ENCODE measurements at places on chromosomes 2 and 18.

DNA sequence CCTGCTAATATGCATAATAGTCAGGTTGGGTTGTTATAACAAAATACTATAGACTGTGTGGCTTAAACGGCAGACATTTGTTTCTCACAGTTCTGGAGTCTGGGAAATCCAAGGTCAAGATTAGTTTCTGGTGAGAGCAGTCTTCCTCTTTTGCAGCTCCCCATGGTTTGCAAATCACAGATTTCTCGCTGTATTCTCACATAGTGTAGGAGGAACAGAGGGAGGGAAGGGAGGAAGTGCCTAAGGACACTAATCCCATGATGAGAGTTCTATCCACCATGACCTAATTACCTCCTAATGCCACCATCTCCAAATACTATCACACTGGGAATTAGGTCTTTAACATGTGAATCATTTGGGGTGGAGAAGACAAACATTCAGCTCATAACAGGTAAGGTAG, 20.1 kb upstream of the PTH2R start:
- no peak for DNase-seq

DNA sequence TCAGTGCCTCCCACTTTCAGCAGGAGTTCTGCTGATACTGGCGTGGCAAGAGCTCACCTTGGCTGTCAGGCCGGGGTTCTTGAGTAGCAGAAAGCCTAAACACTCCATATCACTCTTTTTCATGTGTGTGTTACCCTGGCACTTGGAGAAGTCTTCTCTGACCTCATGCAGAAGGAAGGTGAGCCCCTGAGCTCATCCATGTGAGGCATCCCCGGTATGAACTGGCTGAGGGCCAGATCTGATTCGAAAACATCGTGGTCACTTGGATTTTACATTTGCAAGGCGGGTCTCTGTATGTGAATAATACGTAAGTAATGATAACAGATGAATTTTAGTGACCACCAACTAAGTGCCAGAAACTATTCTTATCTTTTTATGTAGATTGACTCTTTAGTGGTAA, 93.6 kb downstream of the RAPGEF4 start:
- no peak for DNase-seq

DNA sequence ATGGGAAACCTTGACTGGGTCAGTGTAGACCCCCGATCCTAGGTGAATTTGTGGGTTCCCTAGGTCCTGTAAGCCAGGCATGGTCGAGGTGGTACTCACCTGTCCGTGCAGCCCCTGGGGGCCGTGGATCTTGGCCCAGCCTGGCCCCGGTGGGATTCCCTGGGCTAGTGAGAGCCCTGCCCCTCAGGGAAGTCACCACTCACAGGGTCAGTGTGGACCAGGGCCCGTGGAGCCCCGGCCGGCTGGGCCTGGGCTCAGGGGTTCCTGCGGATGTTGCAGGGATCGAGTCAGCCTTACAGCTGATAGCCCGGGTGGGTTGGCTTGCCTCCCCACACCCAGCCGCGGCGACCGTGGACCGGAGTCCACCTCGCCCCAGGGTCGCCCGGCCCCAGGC, 528 bp downstream of the ATG9A start:
- no peak for DNase-seq

GRCh38 chr2:95530734-95531133, 46.2 kb upstream of the TRIM43B start:
- no peak for DNase-seq

GRCh38 chr2:6008726-6009125, 316.5 kb downstream of the SOX11 start:
- DNase-seq, result no peak

DNA sequence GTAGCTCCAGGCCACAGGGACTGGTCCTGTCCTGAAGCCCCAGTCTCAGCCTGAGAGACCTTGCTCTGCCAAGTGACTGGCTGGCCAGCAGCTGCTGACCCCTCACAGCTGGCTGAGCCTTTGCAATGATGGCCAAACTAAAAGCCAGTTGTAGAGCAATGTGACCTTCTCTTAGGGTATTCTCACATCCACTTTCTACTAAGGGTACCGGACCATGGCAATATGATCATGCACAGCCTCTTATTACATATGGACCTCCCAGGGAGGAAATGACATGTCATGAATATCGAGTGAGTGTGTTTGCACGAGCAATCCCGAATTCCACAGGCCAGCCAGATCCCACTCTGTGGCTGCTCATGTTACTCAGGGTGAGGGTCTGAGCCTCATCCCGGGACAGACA, 213.9 kb downstream of the VAPA start:
- DNase-seq, result no peak

DNA sequence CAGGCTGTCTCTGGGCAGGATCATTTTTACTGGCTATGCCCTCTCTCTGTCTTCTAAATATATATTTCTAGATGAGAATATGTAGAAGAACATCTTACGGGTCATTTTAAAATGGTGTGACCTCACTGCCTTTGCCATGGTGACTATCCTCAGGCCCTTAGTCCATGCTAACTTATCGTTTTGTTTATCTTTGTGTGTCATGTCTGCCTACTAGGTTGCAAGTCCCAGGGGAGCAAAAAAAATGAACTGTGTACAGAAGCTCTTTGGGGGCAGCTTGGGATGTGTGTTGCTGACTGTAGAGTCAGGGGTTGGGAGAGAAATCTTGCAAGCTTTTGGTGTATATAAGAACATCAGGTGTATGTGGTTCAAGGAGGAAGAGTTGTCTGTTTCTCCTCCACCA, 11.0 kb downstream of the CPSF3 start:
- no peak for DNase-seq

DNA sequence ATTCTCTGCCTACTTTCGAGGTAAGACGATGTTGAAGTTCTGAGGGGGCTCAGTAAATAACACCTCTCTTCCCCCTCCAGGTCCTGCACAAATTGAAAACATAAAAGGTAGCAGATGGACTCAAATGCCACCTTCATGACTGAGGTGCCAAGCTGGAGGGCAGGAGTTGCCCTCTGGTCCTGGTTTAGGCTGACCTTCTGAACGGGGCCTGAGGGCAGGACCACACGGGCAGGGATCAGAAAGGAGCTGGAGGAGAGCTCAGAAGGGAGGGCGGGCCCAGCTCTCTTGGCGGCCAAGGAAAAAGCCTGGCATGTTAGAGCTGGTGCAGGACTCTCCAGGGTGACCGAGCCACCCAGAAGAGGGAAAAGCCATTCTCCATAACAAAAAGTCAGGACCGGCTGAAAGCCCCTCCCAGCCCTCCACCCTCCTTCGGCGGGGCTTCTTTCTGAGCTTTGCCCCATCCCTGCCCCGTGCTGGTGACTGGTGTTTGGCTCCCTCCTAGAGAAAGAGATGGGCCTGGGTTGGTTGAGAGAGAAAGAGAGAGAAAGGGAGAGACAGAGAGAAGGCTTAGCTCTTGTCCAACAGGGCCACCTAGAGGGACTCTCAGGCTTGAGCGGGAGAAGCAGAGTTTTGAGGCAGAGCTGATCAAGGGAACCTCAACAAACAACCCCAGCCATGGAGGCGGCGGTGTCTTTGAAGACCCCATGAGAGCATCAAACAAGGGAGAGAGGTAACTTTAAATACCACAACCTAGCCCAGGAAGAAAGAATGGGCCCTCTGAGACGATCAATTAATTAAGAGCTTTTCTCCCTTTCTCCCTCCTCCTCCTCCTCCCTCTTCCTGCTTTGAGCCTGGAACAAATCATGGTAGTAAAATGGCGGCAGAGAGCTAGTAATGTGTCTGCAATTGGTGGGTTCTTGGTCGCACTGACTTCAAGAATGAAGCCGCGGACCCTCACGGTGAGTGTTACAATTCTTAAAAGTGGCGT, 50.8 kb downstream of the WIPF1 start:
- DNase-seq, result no peak

DNA sequence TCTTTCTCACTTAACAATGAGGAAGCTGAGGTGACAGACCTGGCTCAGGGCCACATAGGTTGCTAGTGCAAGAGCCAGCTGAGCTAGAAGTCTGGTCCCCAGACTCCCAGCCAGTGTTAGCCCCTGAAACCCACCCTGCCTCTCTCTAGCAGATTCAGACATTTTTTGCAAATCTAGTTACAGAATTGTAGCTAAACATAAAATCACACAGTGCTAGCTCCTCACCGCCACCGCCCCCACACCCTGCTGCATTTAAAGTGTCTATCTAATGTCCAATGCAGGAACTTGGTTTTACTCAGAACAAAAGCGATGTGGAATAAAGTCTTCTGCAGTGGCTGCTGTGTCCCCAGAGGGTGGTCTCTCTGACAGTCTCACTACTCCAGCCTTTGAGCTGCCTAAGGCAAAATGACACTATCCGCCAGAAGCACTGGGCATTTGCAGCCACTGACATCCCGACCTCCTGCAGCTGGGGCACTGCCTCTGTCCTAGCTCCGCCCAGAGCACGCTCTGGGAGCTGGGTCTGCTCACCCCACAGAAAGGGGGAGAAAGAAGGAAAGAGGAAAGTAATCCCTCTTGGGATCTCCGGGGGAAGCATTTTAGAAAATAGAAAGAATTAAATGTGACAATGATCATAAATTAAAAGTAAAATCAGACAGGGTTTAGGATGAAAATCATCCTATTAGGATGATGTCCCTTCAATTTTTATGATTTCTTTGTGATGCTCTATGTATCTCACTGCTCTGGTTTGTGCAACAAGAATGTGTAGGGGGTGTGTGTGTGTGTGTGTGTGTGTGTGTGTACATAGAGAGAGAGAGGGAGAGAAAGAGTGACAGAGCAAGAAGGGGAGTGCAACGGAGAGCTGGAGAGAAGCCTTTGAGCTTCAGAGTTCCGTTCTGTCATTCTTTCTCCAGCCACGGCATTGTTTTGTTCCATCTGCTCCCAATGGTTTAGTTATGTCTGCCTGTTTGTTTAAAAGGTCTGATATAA, 50.5 kb upstream of the ST8SIA3 start:
- DNase-seq, result no peak

- DNase-seq, result no peak
Observed at GRCh38 chr2:2926009-2926857, 451.4 kb downstream of the EIPR1 start.

GRCh38 chr2:238370094-238370822, 49.9 kb downstream of the TRAF3IP1 start:
- DNase-seq, result no peak

- no peak for DNase-seq
Observed at GRCh38 chr2:117997872-117998454, 15.9 kb downstream of the CCDC93 start.

DNA sequence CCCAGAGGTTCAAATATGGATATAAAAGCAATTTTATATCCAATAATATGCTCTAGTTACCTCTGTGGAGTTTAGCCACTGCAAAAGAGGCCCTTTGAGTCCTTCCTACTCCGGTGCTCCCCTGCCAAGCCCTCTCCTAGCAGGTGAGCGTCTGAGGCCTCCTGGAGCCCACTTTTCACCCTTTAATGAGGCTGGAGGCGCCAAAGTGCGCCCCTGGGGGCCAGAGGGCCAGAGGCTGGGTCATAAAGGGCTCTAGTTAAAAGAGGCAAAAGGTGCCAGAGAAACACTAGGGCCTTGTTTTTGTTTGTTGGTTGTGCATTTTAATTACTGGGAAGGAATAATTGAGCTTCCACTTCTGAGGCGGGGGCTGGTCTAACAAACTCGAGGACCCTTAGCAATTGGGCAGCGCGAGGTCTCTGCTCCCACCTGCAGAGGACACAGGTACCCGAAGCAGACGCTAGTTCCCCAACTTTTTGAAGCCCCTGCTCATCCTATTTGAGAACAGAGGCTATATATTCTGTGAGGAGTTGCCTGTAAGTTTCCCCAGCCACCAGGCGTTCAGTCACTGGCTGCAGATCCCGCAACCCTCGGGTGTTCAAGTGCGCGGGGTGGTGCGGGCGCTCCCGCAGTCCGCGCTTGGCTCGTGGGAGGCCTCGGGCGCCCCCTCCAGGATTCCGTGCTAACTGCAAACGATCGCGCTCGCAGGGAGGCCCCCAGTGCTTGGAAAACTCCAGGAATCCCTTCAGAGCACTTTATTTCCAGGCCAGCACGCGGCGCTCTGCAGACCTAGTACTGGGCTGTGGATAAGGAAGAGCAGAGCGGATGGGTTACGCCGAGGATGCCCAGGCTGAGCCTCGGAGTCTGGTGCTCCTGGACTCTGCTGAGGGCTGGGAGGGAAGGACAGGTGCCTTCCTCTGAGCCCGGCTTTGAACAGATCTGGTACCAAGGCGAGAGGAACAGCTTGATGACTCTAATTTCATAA, 14.1 kb downstream of the MSGN1 start:
- DNase-seq, result no peak

DNA sequence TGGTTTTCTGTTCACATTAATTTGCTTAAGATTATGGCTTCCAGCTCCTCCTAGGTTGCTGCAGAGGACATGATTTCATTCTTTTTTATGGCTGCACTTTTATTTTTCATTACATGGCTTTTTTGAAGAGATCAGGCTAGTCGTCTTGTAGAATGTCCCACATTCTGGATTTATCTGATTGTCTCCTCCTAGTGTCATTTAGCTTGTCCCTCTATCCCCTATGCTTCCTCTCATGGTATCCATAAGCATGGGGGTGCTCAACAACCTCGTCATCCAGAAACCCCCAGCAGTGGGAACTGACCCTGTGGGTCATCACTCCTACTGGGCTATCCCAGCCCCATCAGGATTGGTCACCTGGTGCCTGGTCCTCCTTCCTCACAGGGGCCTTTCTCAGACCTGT, 49.6 kb downstream of the SERTAD2 start:
- no peak for DNase-seq

GRCh38 chr2:263774-264492, at the start of gene SH3YL1:
Gene SH3YL1, minus strand, starts transcription at chr2:264032. Its CDS starts 48 bp downstream, at chr2:263984.
- DNase-seq, result peak; percentile 42

- no peak for DNase-seq
Observed at GRCh38 chr2:241888641-241889040, 19.1 kb downstream of the RTP5 start.

DNA sequence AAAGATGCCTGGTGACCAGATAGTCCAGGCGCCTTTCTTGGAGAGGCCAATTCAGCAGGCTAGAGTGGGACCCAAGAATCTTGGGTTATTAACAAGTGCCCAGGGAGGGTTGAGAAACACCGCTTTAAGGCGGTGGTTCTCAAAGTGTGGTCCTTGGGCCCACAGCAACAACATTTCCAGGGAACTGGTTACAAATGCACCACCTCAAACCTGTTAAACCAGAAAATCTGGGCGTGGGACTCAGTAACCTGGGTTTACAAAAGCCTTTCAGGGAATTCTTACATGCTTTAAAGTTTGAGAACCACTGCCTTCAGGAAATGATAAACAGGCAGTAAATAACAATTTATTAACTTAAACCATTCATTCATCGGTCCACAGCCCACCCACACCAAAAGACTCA, 92.5 kb downstream of the SP3 start:
- no peak for DNase-seq

- DNase-seq, result no peak
Observed at GRCh38 chr2:168277276-168277675, 29.9 kb upstream of the STK39 start.

GRCh38 chr18:47235096-47235495, 16.4 kb downstream of the SKOR2 start:
- DNase-seq, result no peak

- DNase-seq, result no peak
Observed at GRCh38 chr2:226733189-226733858, 66.3 kb downstream of the IRS1 start.

- no peak for DNase-seq
Observed at GRCh38 chr2:20622731-20623130, 28.2 kb downstream of the HS1BP3 start.

DNA sequence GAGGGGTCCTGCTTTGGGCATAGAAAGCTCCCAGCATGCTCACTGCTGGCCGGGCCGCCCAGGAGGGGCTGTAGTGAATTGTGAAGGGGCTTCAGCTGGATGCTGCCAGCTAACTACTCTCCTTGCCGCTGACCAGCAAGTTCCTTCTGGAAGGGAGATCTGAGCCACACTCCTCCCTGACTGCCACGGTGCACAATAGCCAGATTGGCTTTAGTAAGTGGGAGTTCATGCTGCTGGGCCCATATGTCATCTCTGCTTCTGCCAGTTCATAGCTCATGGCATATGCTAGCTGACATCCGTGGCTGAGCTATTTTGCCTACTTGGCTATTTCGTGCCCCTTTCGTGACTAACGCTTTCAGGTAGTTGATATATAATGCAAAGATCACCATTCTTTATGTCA, 51.6 kb upstream of the ROCK2 start:
- no peak for DNase-seq
